Activated naive CD4-positive, alpha-beta T cell treated with anti-CD3 and anti-CD28 coated beads for 36 hours (primary cell): ENCODE measurements at places on chromosomes 7 and 10. TPM values are rescaled to one million over a fixed set of nuclear protein-coding genes. Genes with fewer than 3 reads are reported as not detected.

DNA sequence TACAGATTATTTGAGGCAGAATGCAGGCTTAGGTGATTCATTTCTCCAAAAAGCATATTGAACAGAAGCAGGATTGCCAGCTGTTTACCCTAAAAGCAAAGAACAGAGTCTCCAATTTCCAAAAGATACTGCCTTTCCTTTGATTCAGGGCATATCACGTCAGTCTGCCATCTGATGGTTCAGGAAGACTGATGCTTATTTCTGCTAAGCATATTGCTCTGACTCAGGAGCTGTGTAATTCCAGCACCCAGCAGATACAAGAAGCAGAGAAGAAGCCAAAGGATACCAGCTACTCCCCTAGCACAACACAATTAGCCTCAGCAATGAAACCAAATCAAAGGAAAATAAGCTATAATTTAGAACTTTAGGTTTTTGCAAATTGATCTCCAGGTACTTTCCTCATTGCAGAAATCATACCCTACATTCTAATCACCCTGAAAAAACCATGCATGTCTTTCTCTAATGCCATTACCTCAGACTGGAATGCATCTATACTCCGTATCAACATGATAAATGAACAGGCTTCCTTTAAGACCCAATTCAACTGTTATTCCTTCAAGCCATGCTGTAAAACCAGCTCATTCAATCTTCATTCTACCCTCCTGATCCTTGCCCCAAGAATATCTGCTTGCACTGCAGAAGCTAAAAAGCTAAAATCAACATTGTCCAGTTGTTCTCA, 55.1 kb downstream of the ABI1 start:
- peak; percentile 22 for DNase-seq

ZNF117 gene
- total RNA-seq, result 1.8 TPM

SUFU gene
- total RNA-seq, result 7.1 TPM

DNA sequence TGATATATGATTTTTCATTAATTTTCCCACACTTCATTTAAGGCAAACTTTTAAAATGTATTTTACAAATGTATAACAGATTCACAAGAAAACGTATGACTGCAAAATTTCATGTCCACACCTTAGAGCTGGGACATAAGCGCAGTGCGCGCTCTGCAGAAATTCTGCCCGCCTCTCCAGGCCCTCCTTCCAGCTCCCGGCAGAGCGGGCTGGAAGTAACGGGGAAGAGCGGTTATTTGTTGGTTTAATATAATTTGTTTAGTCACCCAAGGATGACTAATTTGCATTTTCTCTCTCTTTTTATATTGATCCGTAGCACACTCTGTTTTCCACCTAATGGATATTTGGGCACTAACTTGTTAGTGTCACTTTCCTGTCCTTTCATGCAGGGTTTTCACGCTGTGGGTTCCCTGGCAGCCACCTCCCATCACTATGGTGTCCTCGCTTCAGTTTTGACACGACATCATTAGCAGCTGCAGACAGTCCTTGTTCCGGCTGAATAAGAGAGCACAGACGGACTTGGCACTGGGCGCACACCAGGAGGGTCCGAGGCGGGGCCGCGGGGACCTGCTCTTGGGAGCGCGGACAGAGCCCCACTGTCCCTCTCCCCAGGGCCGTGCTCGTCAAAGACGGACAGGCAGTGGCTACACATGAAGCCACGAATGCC, 129.2 kb upstream of the SEC61G start:
- no peak for DNase-seq

- DNase-seq, result no peak
Observed at GRCh38 chr7:18294411-18294810, 201.1 kb upstream of the HDAC9 start.

DNA sequence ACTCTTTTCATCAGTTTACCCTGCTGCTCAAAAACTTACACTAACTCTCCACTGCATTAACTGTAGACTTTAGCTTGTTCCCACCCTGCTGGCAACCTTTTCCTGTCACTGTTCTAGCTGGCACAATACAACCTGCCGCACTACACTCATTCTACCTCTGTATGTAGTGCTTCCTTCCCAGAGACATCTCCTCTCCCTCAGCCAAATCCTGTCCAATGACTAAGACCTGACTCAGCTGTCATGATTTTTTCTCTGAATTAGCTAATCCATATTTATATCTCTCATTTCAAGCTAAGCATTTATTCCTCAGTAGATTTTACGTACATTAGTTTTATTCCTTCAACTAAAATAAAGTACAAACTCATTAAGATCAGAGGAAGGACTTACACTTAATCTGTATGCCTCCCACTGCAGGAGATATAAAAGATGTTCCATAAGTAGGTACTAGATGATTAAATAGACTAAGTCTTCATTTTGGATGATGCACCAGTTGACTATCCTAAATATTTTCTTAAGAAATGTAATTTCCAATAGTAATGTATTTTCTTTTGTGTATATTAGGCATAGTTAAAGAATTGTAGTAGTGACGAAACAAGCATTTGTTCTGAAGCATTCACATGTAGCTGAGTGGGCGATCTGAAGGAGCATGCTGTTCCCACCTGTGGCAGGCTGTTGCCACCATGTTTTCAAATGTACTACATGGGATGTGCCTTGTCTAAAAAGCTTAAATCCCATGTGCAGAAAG, 189.1 kb downstream of the SKAP2 start:
- no peak for DNase-seq

VOPP1 gene
- total RNA-seq, result 100 TPM

GRCh38 chr7:4162884-4163564, 519.1 kb upstream of the FOXK1 start:
- DNase-seq, result no peak

UBTD1 gene
- 0.86 TPM for total RNA-seq

GRCh38 chr10:114565066-114565465, 93.0 kb downstream of the ABLIM1 start:
- no peak for DNase-seq

CYP51A1 gene
- 52.8 TPM for total RNA-seq

- DNase-seq, result no peak
Observed at GRCh38 chr10:19728964-19729363, 87.3 kb upstream of the PLXDC2 start.

GRCh38 chr7:155831807-155832524, 19.7 kb upstream of the SHH start:
- DNase-seq, result no peak

- DNase-seq, result no peak
Observed at GRCh38 chr7:93923296-93923695, 1.8 kb downstream of the GNG11 start.

DNA sequence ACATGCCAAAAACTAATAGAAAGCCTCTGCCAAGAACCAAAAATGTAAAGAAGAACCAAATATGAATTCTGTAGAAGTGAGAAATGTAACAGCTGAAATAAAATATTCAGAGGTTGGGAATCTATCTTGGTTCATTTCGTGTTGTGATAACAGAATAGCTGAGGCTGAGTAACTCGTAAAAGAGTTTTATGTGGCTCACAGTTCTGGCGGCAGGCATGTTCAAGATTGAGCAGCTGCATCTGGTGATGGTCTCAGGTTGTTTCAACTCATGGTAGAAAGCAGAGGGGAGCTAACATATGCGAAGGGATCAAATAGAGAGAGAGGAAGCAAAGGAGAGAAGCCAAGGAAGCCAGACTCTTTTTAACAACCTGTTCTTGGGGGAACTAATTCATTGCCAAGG, 717.2 kb downstream of the TNS3 start:
- no peak for DNase-seq

- no peak for DNase-seq
Observed at GRCh38 chr7:94700926-94701554, 45.1 kb upstream of the SGCE start.

- no peak for DNase-seq
Observed at GRCh38 chr7:131236318-131236672, 91.4 kb upstream of the MKLN1 start.

DNA sequence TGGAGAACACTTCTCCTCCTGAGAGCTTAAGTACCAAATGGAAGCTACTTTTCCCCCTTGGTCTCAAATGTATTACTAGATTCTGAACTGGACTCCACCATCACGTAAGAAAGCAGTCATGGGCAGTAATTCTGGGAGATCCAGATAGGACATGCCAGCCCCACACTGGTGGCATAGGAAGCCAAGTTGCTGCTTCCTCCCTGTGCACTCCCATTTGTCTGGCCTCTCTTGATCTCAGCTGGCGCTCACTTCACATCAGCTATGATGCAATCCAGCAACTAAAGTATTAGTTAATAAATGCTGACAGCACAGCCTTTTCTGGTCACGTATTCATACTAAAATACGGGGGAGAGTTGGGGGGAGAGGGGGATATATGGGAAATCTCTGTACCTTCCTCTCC, 3.4 kb upstream of the IL6 start:
- no peak for DNase-seq

PIK3AP1 gene
- total RNA-seq, result 1.6 TPM

DNA sequence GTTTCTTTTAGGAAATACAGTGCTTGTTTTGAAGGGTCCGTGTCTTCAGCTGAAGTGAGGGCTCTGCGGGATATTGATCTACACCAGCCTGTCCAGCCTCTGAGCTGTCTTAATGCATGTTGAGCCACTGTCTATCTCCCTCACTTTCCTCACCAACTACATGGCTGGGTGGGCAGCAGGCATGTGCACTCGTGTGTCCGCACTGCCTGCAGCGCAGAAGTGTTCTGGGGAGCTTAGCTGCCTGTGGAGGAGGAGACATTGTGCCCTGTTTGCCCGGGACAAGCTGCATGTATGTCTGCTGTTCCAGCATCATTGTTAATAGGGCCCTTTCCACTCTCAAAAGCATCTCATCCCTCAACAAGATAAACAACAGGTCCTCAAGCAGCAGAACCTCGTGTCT, 133.1 kb upstream of the EEPD1 start:
- no peak for DNase-seq

MALRD1 gene
- not detected for total RNA-seq

GIMAP5 gene
- total RNA-seq, result 32.3 TPM

ATRNL1 gene
- total RNA-seq, result not detected

- DNase-seq, result no peak
Observed at GRCh38 chr7:54015251-54015650, 526.9 kb upstream of the VSTM2A start.

GRCh38 chr10:92742331-92743228, 52.8 kb downstream of the HHEX start:
- DNase-seq, result no peak

PRLHR gene
- total RNA-seq, result not detected

- DNase-seq, result no peak
Observed at GRCh38 chr10:35784751-35785150, 142.7 kb upstream of the FZD8 start.

DNA sequence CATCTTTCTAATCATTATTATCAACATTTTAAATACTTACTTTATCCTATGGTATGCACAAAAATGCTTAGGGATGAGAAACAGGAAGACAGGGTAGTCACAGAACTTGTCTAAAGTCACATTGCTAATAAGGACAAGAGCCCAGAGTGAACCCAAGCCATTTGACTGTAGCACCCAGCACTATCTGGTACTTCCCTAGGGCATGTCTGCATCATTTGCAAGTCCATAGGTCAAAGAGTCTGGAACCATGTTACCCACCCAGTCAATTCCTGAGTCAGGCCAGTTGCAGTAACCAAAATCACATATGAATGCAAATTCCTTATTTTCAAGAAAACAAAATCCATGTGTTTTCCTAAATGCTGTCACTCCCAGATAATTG, 19.1 kb downstream of the ASAH2 start:
- no peak for DNase-seq

GRCh38 chr7:67655168-67655567, 658.5 kb downstream of the TYW1 start:
- no peak for DNase-seq

GRCh38 chr10:95976362-95977229, 66.8 kb upstream of the CCNJ start:
- no peak for DNase-seq

HTRA1 gene
- not detected for total RNA-seq

AGK gene
- 35.8 TPM for total RNA-seq

- DNase-seq, result no peak
Observed at GRCh38 chr7:134405299-134405698, 53.6 kb downstream of the AKR1B1 start.
